Calu3 (cell line): ENCODE measurements at places on chromosomes 7 and 10.

GRCh38 chr7:33449847-33450246 lies 320.5 kb downstream of the BBS9 start:
- DNase-seq = no peak

DNA sequence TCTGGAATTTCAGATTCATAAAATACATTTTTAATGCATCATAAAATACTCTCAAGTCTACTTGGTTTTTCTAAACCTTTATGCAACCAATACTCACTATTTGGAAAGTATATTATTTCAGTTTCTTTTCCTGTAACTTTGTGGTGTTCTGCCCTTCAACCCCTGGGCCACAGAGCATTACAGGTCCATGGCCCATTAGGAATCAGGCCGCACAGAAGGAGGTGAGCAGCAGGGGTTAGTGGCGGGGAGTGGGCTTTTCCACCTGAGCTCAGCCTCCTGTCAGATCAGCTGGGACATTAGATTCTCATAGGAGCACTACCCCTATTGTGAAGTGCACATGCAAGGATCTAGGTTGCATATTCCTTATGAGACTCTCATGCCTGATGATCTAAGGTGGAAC lies 9.7 kb downstream of the SNX13 start:
- DNase-seq = no peak

DNA sequence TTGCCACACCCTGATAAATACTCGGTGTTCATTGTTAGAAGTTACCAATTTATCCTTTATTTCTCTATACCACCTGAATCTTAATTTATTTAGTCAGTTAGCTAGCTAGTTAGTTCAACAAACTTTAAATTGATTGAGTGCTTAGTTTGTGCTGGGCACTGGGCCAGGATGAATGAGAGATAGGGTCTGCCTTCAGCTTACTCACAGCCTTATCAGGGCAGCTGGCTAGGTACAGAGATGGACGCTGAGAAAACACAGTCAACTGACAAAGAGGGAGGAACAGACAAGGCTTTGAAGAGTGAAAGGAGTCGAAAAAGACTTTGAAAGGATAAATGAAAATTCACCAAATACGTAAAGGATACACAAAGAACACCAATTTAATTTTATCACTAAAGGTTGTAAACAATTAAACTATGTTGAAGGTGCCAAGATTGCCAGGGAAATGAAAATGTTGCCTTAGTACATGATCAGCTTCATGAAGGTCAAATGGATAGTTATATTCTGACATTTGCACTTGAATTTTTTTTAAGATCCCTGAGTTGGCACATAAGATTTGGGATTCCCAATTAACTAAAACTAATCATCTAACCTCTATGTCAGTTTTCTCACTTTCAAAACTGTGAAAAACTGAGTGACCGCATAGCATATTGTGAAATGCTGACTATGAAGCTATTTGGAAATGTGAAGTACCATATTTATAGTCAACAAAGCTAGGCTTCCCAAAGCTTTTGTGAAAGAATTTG lies 2.1 kb downstream of the CAV2 start:
- DNase-seq = peak; percentile 48

GRCh38 chr10:99779335-99779734 lies 3.1 kb upstream of the ABCC2 start:
- DNase-seq = no peak

DNA sequence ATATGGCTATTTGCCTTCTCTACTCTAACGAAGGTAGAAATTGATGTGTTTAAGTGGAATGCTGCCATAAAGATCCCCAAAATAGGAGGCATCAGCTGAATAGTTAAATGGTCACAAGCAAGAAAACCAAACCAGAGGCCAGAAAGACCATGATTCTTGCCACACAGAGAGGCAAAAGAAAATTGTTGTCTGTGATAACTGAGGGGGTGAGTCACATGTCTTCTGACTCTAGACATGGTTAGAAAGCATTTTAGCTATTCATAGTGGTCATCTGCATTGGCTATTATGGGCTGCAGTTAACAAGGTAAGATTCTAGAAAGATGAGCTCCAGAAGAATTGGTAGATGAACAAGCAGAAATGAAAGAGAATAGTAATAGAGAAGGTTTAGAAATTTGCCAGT lies 361.4 kb upstream of the NPSR1 start:
- no peak for DNase-seq

GRCh38 chr10:89916468-89917215 lies 215.3 kb downstream of the KIF20B start:
- no peak for DNase-seq

DNA sequence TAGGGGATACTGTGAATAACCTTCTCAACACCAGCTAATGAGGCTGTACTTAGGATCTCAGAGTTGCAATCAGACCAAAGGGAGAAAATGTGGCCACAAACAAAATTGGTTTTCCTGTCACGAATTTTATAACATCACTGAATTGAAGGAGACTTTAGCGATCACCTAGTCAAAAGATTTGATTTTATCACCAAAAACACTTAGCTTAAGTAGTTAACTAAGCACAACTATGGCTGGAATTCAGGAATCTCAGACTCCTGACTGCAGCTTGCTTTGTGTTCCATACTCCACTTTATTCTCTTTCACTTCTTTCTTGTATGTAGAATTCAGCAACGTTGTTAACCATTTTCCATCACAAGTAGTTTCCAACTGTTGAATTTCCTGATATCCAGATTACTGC lies 152.0 kb downstream of the SLC16A9 start:
- no peak for DNase-seq

DNA sequence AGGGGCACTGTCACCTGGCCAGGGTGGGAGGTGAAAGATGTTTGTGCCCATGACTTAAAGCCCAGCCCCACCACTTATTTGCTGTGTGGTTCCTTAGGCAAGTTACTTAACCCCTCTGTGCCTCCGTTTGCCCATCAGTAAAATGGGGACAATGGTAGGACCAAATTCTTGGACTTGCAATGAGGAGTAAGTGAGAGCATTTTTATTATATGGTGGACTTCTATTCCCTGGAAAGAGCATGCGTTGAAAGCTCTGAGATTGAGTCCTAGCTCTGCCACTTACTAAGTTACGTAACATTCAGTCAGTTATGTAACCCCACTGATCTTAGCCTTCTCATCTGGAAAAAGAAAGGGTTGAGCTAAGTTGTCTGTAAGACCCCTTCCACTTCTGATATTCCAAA lies 18.8 kb downstream of the VSIR start:
- DNase-seq = no peak

GRCh38 chr7:83001362-83002040 lies 161.2 kb downstream of the PCLO start:
- DNase-seq = no peak

DNA sequence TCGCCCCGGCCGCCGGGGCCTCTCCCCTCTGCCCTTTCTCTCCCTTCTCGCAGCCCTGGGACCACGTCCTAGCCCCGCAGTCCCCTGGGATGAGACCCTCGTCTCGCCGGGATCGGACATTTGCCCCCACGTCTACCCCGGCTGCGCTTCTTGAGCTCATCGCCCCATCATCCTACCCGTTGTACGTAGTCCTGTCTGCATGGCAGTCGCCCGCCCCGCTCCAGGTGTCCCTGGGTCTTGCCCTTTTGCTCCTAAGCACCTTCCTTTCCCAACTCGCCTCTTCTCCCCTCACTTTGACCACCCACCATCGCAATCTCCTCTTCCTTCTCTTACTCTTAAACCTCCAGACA lies 582 bp downstream of the TPST1 start:
- DNase-seq = no peak

DNA sequence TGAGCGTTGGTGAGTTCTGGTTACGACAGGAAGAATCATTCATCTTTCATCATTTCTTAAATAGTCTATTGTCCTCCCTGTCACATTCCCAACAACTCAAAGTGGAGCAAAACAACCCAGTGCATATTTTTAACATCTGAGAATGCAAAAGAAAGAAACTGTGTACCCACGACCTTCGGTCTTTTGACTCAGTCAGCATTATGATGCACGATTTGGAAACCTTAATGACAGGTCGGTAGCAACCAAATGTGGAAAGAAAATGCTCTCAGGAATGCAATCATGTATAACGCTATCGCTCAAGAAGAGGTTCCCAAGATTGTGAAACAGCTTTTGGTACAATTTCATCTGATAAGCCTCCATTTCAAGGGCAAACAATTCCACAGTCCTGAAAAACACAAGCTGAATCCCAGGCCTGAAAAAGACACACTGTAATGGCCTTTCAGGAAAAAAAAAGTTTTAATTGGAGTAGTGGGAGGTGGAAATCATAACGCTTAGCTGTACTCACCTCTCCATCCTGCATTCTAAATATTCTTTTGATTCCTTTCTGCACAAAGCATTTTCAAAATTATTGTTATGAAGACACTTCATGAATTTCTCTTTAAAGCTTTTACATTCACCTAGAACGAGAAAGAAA lies 2.6 kb downstream of the COX19 start:
- DNase-seq = no peak

DNA sequence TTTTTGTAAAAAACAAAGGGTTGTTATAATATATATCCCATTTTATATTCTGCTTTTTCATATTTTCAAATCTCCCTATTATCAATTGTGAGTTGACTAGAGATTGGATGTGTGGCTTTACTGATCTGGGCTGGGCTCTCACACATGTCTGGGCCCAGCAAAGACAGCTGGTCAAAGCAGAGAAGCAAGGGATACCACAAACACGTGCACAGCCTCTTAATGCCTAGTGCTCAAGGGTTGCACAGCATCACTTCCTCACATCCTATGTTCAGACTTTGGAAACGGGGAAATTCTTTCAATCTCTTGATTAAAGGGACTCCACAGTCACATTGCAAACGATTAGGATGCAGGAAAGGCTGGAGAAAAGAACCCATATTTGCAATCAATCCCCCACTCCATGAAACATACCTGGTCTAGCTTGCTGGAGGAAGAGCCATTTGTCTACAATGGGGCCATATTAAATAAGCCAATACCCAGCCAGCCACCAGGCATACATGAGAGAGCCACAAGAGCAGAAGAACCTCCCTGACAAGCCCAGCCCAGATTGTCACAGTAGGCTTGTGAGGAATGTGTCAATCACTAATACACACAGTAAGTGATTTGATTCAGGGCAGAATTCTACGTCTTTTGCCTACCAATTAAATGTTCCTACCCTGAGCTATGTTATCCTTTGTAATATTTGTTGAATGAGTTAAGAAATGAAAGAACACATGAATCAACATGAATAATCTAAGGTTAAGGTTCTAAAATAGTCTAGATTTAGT lies 431.2 kb downstream of the TNS3 start:
- DNase-seq = no peak

DNA sequence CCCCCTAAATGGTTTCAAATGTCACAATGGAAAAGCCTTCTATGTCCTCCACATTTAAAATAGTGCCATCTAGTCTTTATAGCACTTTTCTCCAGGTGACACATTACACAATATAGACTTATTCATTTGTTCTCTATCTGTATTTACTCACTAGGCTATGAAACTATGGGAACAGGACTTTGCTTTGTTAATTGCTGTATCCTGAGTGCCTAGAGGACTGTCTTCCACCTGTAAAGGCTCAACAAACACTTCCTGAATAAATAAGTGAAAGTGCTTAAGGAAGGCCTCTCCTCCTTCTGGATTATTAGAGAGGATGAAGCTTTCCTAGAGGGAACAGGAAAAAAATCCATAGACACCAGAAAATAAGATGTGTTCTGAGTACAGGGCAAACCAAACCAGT lies 397.6 kb upstream of the LRRN3 start:
- no peak for DNase-seq

- DNase-seq = no peak
Observed at GRCh38 chr7:15581352-15581951, 19.6 kb upstream of the AGMO start.

DNA sequence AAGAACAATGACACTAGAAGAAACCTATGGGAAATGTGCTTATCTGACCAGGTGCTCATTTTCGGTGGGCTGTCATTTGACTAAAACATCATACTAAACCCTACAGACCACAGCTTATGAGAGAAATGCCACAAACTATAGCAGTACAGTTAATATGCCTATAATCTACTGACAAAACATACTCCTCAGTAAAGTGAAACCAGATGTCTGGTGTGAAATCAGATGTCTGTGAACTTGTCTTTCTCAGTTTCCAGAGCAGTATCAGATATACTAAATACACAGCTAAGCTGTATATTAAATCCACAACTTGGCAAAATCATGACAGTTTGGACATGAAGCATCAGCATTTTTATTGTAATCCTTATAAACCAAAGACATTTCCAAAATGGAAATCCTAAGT lies 3.3 kb downstream of the IMMP2L start:
- DNase-seq = no peak

GRCh38 chr10:62108759-62109586 lies 159.7 kb downstream of the RTKN2 start:
- no peak for DNase-seq

- DNase-seq = no peak
Observed at GRCh38 chr7:130907439-130907838, 173.4 kb upstream of the KLF14 start.

GRCh38 chr7:135712182-135712782 lies 15.7 kb downstream of the SLC13A4 start:
- no peak for DNase-seq

GRCh38 chr10:77867124-77867719 lies 59.3 kb downstream of the DLG5 start:
- DNase-seq = no peak

DNA sequence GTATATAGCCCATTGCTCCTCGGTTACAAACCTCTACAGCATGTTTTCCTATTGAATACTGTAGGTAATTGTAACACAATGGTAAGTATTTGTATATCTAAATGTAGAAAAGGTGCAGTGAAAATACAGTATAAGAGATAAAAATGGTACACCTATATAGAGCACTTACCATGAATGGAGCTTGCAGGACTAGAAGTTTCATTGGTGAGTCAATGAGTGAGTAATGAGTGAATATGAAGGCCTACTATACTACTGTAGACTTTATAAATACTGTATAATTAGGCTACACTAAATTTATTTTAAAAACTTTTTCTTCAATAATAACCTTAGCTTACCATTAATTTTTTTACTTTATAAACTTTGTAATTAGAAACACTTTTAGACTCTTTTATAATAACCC lies 239.7 kb downstream of the CDK14 start:
- DNase-seq = no peak

DNA sequence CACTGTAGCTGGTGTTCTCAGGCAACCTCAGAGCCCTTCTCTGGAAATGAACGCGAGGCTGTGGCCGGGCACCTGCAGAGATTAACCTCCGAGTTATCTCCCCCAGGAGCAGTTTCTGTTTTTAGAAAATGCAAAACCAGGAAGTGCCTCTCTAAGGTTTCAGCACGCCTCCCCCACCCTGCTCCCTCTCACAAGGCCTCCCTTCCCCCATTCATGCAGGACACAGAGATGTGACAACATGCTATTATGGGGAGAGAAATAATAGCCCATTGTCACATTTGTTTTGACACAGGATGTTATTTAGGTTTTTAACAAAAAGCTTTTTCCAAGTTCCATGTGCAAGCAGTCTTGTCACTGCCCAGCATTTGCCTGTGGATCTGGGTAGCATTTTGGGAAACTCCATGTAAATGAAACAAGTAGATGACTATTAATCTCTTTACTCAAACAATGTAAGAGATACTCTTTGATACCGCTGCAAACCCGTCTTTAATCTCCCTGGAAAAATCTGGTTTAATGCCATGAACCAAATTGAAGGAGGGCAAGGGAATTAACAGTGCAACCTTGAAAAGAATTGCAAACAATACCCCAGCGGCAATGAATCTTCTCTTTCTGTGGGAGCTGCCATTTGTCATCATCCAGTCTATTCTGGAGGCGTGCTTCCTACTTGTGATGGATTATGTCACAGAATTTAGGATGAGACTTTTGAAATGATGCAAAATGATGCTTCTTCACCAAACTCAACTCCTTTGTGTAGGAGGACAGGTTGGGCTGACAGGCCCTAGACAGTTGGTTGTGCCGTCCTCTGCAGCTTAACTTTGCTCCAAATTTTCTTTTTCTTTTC lies 86.5 kb upstream of the NMT2 start:
- DNase-seq = no peak

- no peak for DNase-seq
Observed at GRCh38 chr7:3151784-3152183, 108.1 kb upstream of the CARD11 start.
